ENCODE measurements at places on chromosomes 5 and 9. TPM values are rescaled to one million over a fixed set of nuclear protein-coding genes. Genes with fewer than 3 reads are reported as not detected.

GRCh38 chr9:99445371-99445891, 223.3 kb downstream of the SEC61B start:
- no peak for DNase-seq

Gene ITGA2
- total RNA-seq = 8.0 TPM

GRCh38 chr5:57216714-57217113, 42.9 kb downstream of the GPBP1 start:
- DNase-seq = no peak

- no peak for DNase-seq
These were observed at the start of gene CAMK2A for GRCh38 chr5:150289551-150290390. TSS of gene CAMK2A (minus strand) at chr5:150289773. CDS start at chr5:150289625, 148 bp downstream.

- no peak for DNase-seq
These were observed 178.9 kb downstream of the NIPBL start for GRCh38 chr5:37055383-37055990.

- DNase-seq = no peak
These were observed 22.1 kb downstream of the VCAN start for GRCh38 chr5:83493644-83494043.

GRCh38 chr9:94821098-94821887, 94.8 kb downstream of the AOPEP start:
- DNase-seq = no peak

- DNase-seq = no peak
These were observed 85.4 kb downstream of the IRX2 start for GRCh38 chr5:2666081-2666480.

DNA sequence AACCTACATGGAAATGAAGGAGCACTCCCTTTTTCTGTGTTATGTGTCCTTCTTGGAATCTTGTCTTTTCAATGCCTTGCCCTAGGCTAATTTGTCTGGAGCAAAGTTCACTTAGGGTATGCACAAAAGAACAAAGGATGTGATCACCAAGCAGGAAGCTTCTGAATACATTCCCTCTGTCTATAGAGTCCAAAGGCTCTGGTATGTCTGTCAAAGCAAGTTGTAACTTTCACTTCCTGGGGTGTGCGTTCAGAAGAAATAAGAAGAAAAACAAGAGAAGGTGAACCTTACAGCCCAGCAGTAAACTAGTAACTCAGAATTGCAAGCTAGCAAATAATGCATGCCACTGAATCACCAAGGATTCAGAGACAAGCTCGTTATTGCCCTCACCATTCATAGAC, 31.7 kb upstream of the CDH6 start:
- no peak for DNase-seq

- no peak for DNase-seq
These were observed 881 bp upstream of the B4GALT1 start for GRCh38 chr9:33167972-33168461.

Gene ZNF366
- total RNA-seq = not detected

GRCh38 chr5:3124410-3124809, 372.9 kb upstream of the IRX2 start:
- no peak for DNase-seq

Gene ZDHHC11
- 20.8 TPM for total RNA-seq

Gene DCAF12
- 42.4 TPM for total RNA-seq

Gene SOX30
- total RNA-seq = not detected

Gene C9orf50
- total RNA-seq = not detected

DNA sequence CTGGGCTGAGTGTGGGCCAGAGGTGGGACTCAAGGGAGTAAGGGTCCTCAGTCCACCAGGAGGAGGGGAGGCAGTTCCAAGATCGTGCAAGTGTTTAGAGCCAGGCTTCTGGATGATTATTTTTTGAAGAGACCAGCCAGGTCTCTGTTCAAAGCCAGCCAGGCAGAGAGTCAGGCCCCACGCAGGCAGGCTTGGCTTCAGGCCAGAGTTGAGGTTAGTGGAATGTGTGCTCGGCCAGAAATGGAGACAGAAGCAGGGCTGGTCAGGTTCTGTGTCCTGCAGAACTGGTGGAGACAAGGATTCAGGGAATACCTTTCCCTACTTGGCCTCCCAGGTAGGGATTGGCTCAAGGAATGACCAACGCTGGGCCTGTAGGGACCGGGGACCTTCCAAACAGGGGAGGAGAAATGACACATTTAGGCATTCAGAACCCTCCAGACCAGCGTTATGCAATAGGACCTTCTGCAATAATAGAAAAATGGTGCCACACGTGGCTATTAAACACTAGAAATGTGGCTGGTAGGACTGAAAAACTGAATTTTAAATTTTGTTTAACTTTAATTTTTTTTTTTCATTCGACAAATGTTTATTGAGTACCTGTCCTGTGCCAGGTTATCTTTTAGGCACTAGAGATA, 106.2 kb downstream of the CMYA5 start:
- no peak for DNase-seq

- DNase-seq = no peak
These were observed 72.3 kb upstream of the BOD1 start for GRCh38 chr5:173688703-173689102.

DNA sequence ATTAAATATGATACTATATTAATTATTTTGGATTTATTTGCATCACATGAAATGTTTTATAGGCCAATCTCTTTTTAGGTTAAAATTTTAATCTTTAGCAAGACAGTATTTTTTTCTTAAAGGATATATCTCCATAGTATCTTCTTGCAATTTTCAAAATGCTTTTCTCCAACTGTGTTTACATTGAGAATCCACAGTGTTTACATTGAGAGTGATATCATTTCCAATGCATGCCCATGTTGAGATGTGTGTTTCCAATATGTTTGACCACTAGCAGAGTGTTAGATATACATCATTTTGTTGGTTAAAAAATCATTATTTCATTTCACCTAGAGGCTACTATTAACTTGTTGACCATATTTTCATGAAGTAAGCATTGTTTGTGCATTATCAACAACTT, 17.3 kb downstream of the VCAN start:
- DNase-seq = no peak

- DNase-seq = no peak
These were observed 417.0 kb upstream of the ADAMTSL1 start for GRCh38 chr9:18056993-18057369.

- no peak for DNase-seq
These were observed 214.6 kb downstream of the PDZD2 start for GRCh38 chr5:31853398-31854135.

GRCh38 chr5:91332267-91333045, 50.7 kb downstream of the ARRDC3 start:
- DNase-seq = no peak

Gene GLRA1
- total RNA-seq = 0.39 TPM

Data from type B pancreatic cell (in vitro differentiated cells).